ENCODE measurements at places on chromosomes 12 and 14.

GRCh38 chr14:46091819-46092218 is 559.8 kb downstream of the RPL10L start:
- no peak for DNase-seq

- DNase-seq = no peak
These were observed 1.4 kb upstream of the JAG2 start for GRCh38 chr14:105169776-105170655.

DNA sequence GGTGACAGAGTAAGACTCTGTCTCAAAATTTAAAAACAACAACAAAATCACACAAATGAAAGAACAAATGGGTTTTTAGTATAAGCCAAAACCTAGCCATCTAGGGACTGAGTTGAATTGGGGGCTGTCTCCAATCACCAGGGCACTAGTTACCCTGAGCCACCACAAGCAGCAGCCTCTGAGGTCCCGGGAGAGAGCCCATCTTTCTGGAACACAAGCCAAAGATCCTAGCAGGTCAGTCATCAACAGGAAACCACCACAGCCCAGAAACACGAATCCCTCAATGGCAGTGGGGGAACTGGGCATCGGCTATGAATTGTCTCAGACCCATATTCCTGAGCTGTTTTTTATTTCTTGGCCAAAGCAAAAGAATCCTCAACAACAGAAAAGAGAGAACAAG is 75.3 kb downstream of the KDM2B start:
- no peak for DNase-seq

DNA sequence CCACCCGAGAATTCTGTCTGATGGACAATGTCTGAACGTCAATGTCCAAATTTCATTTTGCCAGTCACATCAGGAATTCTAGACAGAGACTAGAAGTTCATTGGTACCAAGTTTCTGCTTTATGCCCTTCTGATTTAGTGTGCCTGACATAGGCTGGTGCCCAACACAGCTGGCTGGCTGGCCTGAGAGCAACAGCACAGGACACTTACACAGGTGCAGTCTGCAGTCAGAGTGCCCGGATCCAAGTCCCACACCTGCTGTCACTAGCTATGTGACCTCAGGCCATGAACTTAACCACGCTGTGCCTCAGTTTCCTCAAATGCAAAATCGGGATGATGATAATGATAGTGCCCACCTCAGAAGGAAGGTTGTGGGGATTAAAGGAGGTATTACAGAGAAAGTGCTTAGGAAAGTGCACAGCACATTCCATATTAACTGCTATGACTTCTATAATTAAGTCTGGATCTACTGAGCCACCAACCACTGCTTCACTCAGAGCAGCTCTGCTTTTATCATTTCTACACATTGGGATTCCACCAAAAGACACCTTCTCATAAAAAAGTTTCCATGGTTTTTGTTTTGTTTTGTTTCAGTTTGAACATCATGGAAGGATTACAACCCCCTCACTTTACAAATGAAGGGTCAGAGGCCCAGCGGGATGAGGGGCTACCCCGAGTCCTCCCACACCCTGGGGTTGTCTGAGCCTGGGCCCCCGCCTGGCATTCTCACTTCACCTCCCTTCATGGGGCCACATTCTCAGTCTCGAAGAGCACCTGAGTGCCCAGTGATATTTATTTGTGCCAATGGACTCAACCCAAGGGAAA is 168.8 kb upstream of the BCL2L14 start:
- DNase-seq = no peak

- no peak for DNase-seq
These were observed 588 bp downstream of the MBIP start for GRCh38 chr14:36319899-36320199.

DNA sequence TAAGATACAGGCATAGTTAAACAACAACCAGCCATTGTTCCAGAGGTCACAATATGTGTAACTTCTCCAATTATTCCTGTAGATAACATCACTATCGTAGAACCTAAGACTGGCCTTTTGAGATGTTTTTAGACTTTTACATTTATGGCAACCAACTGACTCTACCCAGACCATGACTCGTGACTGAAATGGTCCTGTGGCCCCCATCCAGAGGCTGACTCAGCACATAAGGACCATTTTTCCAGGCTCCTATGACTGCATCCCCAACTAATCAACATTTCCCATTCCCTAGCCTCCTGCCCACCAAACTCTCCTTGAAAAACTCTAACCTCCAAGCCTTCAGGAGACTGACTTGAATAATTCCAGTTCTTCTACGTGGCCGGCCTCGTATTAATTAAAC is 52.6 kb upstream of the NID2 start:
- no peak for DNase-seq

GRCh38 chr12:117024961-117025480 is 74.2 kb downstream of the TESC start:
- no peak for DNase-seq

GRCh38 chr12:75909714-75910656 is 121.6 kb downstream of the PHLDA1 start:
- DNase-seq = no peak

- DNase-seq = no peak
These were observed 486.2 kb downstream of the NAV3 start for GRCh38 chr12:78316631-78317468.

GRCh38 chr12:45256721-45257120 is 40.8 kb downstream of the ANO6 start:
- DNase-seq = no peak

GRCh38 chr12:109875572-109876131 is 4.7 kb downstream of the GLTP start:
- DNase-seq = peak; percentile 51

GRCh38 chr12:12788675-12789368 is 3.4 kb downstream of the APOLD1 start:
- DNase-seq = peak; percentile 86

- DNase-seq = no peak
These were observed 234.7 kb downstream of the CCDC91 start for GRCh38 chr12:28424965-28425364.

- DNase-seq = no peak
These were observed 120.5 kb downstream of the TBC1D30 start for GRCh38 chr12:64944966-64945365.

- DNase-seq = no peak
These were observed 195.0 kb upstream of the FOXG1 start for GRCh38 chr14:28571636-28572035.

DNA sequence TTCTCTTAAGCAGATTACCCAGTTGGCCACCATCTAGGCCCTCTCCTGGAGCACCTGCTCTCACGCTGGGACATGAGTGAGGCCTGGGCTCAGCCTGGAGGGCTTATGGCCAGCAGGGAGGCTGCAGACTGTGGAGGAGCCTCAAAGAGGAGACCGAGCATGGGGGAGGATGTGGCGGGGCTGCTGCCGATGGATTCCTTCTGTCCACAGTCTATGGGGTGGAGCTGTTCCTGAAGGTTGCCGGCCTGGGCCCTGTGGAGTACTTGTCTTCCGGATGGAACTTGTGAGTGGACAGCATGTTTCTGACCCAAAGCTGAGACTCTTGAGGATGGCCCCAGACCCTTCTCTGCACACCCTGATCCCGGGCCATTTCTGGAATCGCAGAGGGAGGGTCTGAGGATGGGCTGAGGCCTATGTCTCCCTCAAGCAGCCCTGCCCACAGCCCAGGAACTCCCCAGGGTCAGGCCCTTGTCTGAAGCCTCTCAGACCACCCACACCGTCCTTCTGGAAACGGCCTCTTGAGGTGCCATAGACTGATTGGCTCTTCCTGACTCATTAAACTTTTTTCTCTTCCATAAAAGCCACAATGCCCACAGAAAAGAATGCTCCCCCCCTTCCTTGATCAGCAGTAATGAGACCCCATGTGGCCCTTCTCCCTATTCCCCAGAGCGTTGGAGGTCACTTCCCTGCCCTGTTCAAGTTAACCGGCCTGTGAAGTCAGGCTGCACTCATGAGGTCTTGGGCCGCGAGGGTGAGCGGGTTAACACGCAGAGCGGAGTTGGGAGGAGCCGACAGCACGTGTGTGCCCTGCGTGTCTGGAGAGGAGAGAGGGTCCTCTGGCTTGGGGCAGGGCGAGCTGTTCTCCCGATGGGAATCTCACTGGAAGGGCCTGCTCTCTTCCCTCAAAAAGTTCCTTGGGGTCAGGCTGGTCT is 49.0 kb downstream of the SLC8B1 start:
- DNase-seq = no peak

DNA sequence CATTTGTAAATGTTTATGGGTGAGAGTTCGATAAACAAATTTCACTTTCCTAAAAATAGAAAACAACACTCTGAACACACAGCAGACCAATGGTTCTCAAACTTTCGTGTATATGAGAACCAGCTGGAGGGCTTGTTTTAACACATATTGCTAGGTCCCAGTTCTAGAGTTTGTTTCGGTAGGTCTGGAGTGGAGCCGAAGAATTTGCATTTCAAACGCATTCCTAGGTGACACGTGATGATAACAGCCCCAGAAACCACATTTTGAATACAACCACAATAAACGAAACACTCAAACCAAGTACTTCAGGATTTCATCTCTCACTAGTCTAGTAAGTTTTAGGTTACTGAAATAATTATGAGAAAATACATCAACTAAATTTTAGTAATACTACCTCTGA is 17.1 kb downstream of the SEC23A start:
- DNase-seq = no peak

GRCh38 chr12:51662728-51663154 is 71.7 kb downstream of the SCN8A start:
- no peak for DNase-seq

DNA sequence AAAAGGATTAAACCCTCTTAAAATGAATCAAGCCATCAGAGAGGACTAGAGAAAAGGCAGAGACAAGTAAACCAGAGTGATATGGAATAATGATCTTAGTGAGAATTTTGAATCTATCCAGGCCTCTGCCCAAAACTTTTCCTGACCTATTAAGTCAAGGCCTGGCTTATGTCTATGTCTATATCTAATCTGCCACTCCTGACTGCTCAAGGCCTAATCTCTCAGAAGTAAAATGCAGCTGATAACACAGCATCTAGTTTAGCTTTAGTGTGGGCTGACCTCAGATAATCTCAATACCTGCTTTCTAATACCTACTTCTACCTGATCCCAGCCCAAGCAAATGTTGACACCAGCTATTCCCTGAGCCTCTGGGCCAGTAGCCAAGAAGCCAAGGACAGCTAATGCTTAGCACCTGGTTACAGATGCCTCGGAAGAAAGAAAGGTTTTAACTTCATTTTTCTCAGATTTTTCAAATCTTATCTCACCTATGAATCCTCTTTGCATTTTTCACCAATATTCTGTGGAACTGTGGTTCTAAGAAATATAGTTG is 1472.5 kb upstream of the SEL1L start:
- DNase-seq = no peak

GRCh38 chr14:50774542-50775267 is 56.3 kb downstream of the NIN start:
- no peak for DNase-seq

GRCh38 chr12:20053782-20054181 is 314.6 kb upstream of the PDE3A start:
- DNase-seq = no peak

GRCh38 chr12:42201063-42201462 is 37.0 kb downstream of the YAF2 start:
- no peak for DNase-seq

- DNase-seq = no peak
These were observed 9.2 kb downstream of the PRIMA1 start for GRCh38 chr14:93778856-93779629.

GRCh38 chr14:96979611-96980074 is 182.5 kb downstream of the VRK1 start:
- DNase-seq = no peak

GRCh38 chr12:26239122-26239851 is 43.9 kb downstream of the SSPN start:
- DNase-seq = no peak

- no peak for DNase-seq
These were observed 128.8 kb downstream of the LMNTD1 start for GRCh38 chr12:25424211-25424731.

DNA sequence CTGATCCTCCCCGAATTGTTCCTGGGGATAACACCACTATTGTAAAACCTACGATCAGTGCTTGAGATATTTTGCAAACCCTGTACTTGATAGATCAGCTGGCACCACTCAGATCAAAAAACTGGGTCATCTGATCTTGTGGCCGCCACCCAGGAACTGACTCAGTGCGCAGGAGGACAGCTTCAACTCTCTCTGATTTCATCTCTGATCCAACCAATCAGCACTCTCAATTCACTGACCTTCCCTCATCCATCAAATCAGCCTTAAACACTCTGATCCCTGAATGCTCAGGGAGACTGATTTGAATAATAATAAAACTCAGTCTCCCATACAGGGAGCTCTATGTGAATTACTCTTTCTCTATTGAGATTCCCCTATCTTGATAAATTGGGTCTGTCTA is 4.2 kb upstream of the XPOT start:
- no peak for DNase-seq

Measured in B cell (primary cell).